ENCODE measurements at places on chromosomes 4 and X.

- no peak for DNase-seq
These were observed 1079.6 kb upstream of the PABPC4L start for GRCh38 chr4:135281230-135281629.

DNA sequence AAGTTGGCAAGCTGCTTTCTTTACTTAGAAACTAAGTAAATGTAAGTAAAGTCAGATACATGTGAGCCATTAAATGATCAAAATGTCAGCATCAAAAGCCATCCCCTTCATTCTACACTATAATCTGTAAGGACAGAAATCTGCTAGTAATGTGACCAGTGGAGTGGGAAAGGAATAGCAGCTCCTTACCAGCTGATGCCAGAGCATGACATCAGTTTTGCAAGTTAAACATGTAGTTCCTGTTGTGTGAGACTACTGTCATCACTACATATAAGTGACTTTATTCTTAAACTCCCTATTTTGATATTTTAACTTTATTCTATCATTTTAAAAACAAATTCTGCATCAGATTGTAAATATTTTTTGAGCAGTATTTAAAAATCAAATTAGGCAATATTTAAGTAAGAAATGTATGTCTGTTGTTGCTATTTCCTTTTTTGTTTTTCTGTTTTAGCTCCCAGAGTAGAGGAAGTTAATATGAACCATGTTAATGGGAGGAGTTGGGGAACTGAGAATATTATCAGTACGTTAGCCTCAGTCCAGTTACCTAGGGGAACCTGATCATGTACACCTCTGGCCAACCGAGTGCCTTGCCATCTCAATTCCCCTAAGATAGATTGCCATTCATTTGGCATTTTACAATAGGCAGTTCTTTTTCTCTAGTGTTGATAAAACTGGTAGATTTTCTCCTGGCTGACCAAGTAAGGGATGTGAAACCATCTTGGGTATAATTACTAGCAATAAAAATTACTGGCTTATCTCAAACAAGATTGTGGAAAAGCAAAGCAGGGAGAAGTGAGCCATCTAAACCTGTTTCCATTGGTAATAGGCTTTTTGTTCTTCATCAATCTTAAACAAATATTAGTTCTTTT lies 34.7 kb downstream of the CCNI start:
- no peak for DNase-seq

DNA sequence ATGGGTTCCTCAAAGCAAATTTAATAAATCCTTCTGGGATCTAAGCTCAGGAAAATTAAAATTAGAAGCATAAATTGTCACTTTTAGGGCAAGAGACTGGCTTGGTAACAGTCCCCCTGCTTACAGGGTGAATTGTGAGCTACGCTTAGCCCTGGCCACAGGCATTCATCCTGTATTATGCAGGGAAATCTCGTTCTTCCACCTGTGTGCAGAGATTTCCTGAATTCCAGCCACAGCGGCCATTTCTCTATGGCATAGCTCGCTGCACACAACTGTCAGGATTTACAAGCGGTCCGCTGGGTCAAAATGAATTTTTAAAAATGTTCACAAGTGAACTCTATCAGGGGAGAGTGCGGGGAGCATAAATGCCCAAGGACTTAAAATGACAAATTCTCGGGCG lies 111.9 kb downstream of the DCTD start:
- DNase-seq, result no peak

DNA sequence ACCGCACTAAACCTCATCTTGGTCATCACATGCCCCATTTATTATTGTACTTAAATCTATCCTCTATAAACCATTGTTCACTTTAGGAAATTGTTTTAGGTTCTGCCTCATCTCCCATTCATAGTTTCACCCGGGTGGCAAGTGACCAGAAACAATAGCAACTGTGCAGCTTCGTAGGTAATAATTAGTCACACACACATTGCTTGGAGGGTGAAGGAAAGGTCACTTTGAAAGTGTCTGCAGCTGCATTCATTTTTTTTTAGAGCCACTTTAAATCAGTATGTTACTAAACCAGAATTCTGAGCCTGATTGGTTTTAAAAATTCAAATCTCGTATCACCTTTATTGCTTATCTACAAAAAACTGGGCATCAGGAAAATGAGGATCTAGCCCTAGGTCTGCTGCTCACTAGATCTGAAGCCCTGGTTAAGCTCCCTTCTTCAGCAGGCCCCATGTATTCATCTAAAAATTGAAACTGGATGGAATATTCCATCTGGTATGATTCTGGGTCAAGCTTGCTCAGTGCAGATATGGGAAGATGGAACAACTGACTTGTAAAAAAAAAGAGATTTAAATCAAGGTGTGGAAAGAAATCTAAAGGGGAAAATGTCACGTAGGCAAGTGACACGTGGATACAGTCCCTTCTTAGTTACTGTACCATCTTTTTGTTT lies 62.4 kb downstream of the LIMCH1 start:
- no peak for DNase-seq

DNA sequence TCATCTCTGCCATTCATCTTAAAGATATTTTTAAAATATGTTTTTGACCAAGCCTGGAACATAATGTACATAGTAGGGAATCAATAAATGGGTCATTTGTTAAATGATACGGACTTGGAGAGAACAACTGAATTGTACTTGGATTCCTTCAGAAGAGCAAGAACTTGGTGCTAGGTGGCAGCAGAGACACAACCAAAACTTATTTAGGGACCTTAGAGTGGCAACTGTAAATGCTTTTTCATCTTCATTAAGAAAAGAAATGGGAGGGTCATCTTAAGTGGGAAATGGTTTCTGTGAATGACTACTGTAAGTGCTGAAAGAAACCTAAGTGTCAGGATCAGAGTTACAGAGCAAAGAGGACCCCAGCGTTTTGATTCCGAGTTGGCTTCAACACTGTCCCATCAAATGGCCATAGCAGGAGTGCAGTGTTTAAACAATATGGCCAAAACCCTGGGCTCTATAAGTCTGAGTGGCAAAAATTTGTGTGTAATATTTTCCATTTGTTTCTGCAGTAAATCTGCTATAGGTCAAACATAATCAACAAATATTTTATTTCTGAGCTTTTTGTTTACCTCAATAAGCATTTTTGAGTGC lies 213.6 kb downstream of the PALLD start:
- no peak for DNase-seq

DNA sequence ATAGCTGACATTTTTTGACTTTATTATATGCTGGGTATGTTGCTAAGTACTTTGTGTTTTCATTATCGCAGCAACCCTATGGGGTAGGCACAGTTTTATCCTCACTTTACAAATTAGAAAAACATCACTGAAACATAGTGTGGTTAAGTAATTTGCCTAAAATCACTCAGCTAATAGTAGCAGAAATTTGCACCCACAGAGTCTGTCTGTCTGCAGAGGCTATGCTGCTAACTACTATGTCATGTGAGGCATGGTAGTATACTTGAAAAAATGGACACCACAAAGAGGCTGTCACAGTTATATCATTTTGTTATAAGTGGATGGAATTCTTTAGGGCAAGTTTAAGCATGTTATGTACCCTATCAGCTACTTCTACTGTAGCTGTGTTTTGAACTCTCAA lies 69.0 kb downstream of the STAG2 start:
- DNase-seq, result no peak

DNA sequence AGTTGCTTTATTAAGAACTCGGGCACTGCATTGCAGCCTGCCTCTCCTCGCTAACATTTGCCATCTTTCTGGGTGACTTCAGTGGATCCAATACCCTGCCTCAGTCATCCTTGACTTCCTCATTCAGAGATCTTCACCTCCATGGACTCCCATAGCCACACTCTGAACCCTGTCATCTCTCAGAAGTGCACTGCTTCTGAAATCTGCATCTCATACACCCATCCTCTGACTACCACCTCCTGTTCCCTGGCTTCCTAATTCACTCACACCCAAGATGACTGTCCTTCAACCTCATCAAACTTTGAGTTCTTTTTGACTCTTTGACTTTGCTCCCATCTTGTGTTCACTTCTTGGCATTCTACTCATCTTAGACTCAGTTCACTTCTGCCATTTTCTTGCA lies 25.3 kb upstream of the CYBB start:
- no peak for DNase-seq

Measured in T follicular helper cell (primary cell).